LNCaP clone FGC (cell line): ENCODE measurements at places on chromosomes 5 and 9.

- DNase-seq, result no peak
These were observed 74.4 kb upstream of the FCN1 start for GRCh38 chr9:134991808-134992754.

GRCh38 chr5:31433229-31433628 is 98.7 kb downstream of the DROSHA start:
- no peak for DNase-seq

DNA sequence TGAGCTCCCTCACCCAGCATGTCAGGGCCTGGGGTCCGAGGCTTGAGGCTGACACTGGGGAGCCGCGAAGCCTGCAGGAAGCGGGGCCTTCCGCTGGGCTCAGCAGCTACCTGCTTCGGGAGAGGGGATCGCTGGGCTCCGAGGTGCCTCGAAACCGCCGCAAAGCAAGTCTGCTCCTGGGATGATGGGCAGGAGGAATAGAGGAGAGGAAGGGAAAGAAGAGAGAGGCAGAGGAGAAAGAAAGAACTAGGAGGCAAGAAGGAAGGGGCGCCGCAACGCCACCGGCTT is 1.5 kb upstream of the PRDM12 start:
- DNase-seq, result no peak

GRCh38 chr9:3247211-3247610 is 278.6 kb downstream of the RFX3 start:
- DNase-seq, result no peak

DNA sequence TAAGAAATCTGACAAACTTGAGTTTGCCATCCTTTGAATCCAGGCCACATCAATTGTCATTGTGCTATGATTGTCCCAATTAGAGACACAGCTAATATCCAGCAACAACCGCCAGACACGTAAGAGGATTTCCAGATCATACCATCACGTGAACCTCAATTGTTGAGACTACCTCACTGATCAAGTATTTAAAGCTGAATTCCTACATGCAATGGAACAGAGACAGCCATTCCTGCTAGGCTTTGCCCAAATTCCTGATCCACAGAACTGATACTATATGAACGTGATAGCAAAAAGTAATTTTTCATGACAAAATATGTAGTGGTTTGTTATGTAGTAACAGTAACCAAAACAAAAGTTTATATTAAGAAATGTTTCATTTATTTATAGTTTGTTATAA is 657.7 kb downstream of the PRR16 start:
- DNase-seq, result no peak
